ENCODE measurements at places on chromosomes 1 and 21.

DNA sequence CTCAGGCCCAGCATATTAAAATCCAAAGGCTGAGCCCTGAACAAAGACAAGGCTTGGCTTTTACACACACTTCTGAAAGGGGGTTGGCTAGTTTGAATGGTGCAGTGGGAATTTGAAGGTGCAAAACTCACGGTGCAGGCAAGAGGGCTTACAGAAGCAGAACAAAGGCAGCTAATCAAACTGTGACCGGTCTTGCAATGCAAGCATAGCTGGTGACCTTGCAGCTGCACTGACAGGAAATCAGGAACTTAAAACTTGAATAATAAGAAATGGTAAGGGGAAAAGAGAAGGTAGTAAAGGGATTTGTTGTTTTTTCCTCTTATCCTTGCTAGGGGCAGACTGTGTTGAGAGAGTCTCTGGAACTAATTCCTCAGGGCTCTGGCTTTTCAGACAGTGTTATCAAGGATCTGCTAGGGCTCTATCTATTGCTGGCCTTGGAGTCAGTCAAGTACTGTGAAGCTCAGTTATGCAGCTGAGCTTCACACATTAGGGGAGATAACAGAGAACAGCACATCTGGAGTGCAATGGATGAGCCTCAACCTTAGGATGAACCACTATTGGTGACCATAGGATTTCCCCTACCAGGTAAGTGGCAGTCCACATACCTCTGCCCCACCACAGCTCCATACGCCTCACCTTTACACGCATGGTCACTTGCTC is 97.6 kb downstream of the PPIAL4G start:
- DNase-seq, result no peak

- peak; percentile 49 for DNase-seq
Measured at GRCh38 chr1:213669964-213670691, 317.6 kb upstream of the PROX1 start.

DNA sequence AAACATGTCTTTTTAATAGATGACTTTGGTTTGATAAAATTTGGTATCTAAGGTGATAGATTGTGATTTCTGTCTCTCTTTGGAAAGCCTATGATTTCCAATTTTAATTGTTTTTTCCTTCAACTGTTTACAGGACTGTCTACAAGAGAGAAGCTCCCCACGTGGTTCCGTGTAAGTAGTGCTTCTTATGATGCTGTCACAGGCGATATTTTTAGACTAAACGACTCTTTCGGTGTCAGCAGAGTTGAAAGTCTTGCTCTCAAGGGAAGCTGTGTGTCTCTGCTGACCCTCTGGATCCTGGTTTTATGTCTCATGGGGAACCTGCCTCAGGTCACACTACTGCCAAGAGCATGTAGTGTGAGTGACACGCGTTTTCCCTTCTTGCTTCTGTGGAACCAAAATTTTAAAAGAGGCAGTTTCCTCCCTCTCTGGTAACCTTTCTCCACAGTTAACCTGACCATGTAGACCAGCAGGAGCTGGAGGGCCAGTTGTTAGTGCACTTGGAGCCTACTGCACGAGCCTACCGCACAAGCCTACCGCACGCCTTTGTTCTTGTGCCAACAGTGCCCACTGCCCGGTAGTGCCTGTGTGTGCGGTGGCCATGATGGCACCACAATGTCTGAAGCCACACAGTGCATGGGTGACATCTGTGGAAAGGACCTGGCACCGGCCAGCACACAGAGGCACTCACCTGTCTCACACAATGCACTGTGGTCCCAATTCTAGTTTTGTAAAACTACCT is 91.9 kb downstream of the PCBP3 start:
- no peak for DNase-seq

DNA sequence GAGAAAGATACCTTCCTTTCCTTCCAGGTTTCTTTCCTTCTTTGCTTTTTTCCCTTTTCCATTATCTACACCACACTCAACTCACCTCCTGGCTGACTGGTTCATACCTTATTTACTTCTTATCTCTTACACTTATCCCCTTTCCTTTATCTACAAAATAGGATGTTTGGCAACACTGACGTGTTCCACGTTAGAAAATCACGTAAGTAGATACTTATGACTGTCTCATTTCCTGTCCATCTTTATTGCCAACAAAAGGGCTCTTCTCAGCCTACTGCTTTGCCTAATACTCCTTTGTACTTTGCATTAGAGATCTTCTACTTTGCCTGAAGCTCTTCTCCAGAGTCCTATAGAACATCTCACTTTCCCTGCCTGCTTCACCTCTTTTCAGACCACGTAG is 25.1 kb downstream of the SYNJ1 start:
- no peak for DNase-seq

GRCh38 chr1:225881081-225881958 is 860 bp downstream of the TMEM63A start:
- DNase-seq, result peak; percentile 66

DNA sequence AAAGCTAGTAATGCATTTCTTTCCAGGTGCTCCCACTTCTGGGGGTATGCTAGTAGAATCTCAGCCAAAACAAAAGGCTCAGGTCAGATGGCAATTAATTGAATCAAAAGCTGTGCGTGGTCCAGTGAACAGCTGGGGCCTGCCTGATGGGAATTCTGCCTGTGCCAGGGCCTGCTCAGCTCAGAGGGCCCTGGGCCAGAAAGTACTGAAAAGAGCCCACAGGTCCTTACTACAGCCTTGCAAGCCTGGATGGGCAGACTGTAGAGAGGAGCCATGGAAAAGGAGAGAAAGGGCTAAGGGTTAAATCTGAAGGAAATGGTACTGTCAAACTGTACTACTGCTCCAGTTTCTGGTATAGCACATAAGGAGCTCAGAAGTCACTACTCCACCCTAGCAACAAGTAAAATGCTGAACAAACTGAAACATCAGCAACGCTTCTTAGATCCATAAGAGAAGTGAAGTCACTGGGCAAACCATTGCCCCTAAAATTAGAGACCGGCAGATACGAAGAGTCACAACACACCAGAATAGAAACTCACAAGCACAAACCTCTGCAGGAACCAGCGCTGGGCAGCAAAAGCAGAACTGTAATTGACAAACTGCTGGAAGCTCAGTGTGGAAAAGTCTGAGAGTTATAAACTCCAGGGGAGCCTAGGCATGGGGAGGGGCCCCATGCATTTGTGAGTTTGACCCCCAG is 121.1 kb upstream of the SYT6 start:
- no peak for DNase-seq

- no peak for DNase-seq
Measured at GRCh38 chr21:26118938-26119540, 51.5 kb downstream of the APP start.

DNA sequence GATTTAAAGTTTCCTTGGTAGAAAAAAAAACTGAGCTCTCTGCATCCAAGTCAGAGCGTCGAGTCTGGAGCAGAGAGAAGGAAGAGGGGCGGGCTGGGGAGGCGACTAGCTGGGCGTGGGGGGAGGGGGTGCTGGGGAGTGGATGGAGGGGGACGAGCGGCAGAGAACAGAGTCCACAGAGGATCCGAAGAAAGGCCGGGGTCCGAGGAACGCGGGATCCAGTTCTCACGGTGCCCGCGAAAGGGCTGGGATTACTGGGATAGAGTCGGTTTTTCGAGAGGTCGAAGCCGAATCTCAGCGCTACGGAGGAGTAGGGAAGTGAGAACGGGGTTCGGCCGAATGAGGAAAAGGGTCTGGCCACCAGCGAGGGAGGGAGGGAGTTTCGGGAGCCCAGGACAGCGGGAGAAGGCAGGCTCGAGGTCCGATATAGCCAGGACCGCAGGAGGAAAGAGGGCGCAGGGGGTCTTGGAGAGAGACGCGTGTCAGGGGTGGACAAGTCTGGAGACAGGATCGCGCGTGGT is 665 bp downstream of the DAB1 start:
- DNase-seq, result no peak

- peak; percentile 42 for DNase-seq
Measured at GRCh38 chr1:36464605-36465393, 615 bp upstream of the MRPS15 start.
